AG09309 (cell line): ENCODE measurements at places on chromosomes 4 and X.

GRCh38 chr4:118834960-118835569 is 861 bp downstream of the SEC24D start:
- DNase-seq, result peak; percentile 80

DNA sequence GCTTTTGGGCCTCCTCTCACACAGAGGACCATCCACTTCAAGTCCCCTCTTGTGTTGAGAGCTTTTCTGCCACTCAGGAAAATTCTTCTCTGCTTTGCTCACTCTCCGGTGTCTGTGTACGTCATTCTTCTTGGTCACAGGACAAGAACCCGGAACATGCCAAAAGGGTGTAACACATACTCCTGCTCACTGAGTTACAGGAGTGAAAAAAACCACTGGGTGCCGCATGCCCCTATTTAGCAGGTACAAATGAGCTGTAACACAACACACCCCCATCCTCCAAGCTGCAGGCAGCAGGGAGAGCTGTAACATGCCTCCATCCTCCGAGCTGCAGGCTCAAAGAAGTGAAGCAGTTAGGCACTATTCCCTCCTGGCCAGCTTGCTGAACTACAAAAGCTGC is 13.0 kb upstream of the CXCL2 start:
- DNase-seq, result no peak

DNA sequence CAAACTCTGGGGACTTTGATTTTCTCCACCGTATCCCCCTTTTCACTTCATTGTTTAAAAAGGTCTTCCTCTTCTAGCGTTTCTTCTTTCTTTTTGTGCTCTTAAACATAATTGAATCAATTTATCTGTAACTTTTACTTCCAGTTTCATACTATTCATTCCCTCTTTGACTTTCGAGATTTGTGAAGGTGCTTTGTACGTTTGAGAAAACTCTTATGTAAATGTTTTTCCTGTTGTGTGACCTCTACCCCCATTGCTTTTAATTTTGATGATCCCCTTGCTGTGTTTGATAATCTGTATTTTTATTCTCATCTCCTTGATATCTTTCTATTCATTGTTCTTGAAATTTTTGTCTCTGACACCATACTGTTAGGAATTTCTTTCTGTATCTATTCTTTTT is 4.8 kb downstream of the USP38 start:
- no peak for DNase-seq

DNA sequence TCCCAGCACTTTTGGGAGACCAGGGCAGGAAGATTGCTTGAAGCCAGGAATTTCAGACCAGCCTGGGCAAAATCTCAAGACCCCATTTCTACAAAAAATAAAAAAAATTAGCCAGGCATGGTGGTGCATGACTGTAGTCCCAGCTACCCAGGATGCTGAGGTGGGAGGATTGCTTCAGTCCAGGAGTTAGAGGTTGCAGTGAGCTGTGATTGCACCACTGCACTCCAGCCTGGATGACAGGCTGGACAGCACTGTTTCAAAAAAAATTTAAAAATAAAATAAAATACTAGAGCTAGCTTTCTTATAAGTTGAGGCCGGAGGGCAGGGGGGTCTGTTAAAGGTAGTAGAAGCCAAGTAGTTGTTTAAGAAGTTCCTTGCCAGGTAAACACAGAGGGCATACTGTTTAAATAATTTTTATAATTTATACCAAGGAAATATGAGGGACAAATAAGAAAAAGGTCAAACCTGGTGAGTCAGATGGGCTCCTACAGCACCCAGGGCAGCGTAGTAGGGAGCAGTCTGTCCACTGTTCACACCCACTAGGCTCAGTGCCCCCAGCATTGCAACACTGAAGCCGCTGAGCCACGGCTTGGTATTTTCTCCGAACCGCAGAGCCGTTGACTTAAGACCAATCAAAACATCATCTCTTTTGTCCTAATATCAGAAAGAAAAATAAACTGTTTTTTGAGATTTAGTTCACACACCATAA is 17.3 kb downstream of the COQ2 start:
- peak; percentile 87 for DNase-seq
